ENCODE measurements at places on chromosomes 3 and 15.

DNA sequence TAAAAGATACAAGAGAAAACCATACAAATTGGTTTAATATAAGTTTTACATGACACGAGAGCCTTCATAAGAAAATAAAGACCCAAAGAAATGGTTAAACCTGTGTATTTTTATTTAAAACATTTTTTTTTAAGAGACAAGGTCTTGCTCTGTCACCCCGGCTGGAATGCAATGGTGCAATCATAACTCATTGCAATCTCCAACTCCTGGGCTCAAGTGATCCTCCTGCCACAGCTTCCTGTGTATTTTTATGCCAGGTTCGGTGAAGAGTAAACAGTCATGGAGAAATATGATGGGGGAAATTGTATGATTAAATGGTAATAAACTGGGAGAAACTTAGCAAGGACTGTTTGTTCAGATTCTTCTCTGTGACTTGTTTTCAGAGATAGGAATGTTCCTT lies 441.0 kb downstream of the TUSC7 start:
- no peak overlapping the region for H3K4me3 ChIP-seq
- H3K27ac ChIP-seq, result no peak overlapping the region
- no peaks in the 10 kb centered on the region for H3K36me3 ChIP-seq
- DNase-seq, result no peak

DNA sequence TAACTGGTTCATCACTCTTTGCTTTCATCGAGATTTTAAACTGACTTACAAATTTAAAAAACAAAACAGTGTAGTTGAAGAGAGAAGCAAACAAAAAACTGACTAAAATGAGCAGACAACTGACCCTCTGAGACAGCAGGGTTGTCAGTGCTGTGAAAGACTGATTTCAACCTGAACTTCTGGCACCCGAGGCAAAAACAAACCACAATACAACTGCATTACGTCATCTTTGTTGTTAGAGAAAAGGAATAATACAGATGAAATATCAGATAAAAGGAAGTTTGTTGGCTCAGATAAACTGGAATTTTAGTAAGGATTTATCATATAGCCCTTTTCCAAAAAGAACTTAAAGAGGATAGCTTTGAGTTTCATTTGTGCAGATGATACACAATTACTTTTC lies 51.1 kb downstream of the PARP15 start:
- DNase-seq, result no peak
- no peak overlapping the region for H3K4me3 ChIP-seq
- no peak overlapping the region for H3K27ac ChIP-seq
- no peaks in the 10 kb centered on the region for H3K36me3 ChIP-seq
- no peaks in the 10 kb centered on the region for H3K27me3 ChIP-seq
- no peaks in the 10 kb centered on the region for H3K4me1 ChIP-seq

GRCh38 chr15:87763837-87764236 lies 492.7 kb downstream of the NTRK3 start:
- no peak overlapping the region for H3K4me3 ChIP-seq
- H3K36me3 ChIP-seq, result no peaks in the 10 kb centered on the region
- H3K27ac ChIP-seq, result no peak overlapping the region

DNA sequence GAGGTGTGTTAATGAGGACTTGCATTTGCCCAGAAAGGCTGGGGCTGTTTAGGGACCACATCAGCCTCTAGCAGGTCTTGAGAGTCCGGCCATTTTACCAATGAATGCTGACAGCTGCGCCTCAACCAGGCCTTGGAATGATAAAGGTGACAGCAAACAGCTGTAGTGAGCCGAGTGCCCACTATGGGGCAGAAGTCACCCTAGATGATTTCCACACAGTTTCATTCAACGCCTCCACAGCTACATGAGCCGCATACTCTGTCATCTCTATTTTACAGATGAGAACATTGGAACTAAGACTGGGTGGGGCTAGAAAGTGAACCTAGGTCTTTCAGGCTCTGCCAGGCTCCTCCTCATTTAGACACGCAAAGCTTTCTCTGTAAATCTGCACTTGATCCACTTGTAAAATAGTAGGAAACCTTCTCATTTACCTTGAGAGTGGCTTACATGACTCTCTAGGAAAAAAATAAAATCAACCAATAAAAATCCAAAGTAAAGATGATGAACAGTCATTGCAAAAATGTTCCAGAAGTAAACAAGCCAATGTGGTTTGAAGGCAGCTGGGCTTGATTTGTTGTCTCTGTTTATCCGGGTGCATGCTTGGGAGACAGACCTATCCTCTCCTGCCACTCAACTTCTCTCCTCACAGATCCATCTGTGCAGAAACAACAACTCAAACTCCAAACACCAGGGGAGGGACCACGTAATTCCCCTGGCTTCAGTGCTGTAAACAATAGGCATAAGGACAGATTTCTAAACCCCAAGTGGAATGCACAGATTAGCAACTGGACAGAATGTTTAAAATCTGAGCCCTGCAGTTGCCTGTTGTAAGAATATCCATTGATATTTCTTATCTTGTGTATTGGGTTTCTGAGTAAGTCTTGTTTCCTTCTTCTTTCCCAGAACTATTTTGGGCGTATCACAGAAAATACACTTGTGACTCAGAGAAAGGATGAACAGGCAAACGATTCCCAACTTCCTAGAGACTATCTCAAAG lies 31.5 kb upstream of the LDHAL6B start:
- no peaks in the 10 kb centered on the region for H3K27me3 ChIP-seq
- H3K27ac ChIP-seq, result no peak overlapping the region
- H3K4me3 ChIP-seq, result no peak overlapping the region

GRCh38 chr3:152193673-152194267 lies 75.0 kb upstream of the MBNL1 start:
- no peak overlapping the region for H3K27ac ChIP-seq
- H3K4me1 ChIP-seq, result no peaks in the 10 kb centered on the region
- H3K4me3 ChIP-seq, result no peak overlapping the region

DNA sequence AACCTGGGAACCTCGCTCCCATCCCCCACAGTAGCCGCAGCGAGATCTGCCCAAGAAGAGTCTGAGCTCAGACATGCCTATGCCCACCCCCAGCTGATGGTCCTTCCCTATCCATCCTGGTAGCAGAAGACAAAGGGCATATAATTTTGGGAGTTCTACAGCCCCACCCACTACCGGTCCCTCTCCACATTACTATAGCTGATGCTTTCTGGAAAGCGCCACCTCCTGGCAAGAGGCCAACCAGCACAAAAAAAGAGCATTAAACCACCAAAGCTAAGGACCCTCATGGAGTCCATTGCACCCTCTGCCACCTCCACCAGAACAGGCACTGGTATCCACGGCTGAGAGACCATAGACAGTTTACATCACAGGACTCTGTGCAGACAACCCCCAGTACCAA lies 168.4 kb downstream of the MEGF11 start:
- peaks cover 1% of the 10 kb centered on the region for H3K4me1 ChIP-seq
- no peaks in the 10 kb centered on the region for H3K27me3 ChIP-seq
- no peak overlapping the region for H3K4me3 ChIP-seq
- DNase-seq, result peak; percentile 31
- H3K27ac ChIP-seq, result no peak overlapping the region

DNA sequence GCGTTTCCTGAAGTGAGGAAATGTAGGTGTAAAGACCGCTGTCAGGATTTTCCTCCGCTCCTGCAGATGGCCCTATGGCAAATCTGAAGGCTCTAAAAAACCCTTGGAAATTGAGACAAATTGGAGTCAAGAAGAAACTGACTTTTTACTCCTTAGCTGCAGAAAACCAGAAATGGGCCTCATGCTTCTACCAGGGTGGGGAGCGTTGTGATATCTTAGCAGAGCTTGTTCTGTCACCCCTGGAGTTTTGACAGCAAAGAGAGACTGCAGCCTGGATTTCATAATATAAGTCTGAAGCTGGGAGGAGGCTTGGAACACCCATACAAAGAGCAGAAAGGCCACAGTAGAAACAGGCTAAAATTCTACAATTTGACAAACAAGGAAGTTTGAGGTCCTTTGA lies 283.0 kb upstream of the PLSCR5 start:
- no peak for DNase-seq
- no peak overlapping the region for H3K4me3 ChIP-seq
- no peak overlapping the region for H3K27ac ChIP-seq

GRCh38 chr15:67256051-67256450 lies 1.5 kb downstream of the IQCH start:
- H3K27me3 ChIP-seq, result no peaks in the 10 kb centered on the region
- no peaks in the 10 kb centered on the region for H3K36me3 ChIP-seq
- H3K27ac ChIP-seq, result no peak overlapping the region
- no peak overlapping the region for H3K4me3 ChIP-seq
- DNase-seq, result no peak

DNA sequence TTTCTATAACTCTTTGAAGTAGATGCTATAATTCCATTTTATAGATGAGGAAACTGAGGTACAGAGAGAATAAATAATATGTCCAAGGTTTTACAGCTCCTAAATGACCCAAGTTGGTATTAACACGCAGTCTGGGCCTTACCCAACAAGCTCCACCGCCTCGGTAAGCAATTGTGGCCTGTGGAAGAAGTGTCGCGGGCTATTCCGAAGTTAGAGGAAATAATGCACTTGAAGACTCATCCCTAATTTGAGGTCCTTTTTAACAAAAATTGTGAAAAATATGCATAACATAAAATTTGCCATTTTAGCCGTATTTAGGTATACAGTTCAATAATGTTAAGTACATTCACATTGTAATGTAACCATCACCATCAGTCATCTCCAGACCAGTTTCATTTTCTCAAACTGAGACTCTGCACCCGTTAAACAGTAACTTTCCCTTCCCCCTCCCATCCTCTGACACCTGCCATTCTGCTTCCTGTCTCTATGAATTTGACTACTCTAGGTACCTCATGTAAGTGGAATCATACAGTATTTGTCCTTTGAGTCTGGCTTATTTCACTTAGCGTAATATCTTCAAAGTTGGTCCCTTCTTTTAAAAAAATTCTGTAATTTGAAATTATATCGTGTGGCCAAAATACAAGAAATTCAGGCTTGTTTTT lies 18.2 kb downstream of the IDH3A start:
- no peak overlapping the region for H3K4me3 ChIP-seq
- DNase-seq, result no peak
- no peak overlapping the region for H3K27ac ChIP-seq
- no peaks in the 10 kb centered on the region for H3K27me3 ChIP-seq

DNA sequence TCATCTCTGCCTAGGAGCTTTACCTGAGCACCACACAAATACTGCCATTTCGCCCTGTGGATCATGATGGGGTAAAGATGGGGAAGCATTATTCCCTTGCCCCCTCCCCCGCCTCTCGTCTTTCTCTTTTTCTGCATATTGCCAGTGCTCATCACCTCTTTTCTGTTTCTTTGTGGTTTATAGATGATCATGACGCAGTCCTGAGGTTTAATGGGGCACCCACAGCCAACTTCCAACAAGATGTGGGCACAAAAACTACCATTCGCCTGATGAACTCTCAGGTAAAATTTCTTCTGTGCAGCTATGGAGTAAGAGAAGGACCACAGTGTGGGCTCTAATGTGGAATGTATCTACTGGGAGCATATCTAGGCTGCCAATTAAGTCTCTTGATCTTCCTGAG lies 88.2 kb downstream of the RPL39L start:
- no peaks in the 10 kb centered on the region for H3K27me3 ChIP-seq
- H3K27ac ChIP-seq, result no peak overlapping the region
- no peak for DNase-seq
- no peak overlapping the region for H3K4me3 ChIP-seq
- peaks cover 11% of the 10 kb centered on the region for H3K36me3 ChIP-seq

DNA sequence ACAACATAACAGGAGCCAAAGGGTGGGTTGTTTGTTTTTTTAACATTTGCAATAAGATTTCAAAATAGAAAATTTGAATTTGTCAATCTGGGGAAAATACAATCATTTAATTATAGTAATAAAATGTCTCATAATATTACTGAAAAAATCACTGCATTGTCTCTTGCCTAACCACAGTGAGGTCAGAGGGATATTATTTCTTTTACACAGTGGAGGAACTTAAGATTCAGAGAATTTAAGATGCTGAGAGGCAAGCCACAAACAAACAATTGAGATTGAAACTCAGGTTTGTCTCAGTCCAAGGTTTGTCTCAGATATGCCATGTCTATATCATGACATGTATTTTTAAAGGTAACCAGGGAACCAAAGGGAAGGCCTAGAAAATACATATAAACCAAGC lies 428.7 kb downstream of the FOXP1 start:
- H3K4me3 ChIP-seq, result no peak overlapping the region
- DNase-seq, result no peak
- H3K4me1 ChIP-seq, result peaks cover 6% of the 10 kb centered on the region

DNA sequence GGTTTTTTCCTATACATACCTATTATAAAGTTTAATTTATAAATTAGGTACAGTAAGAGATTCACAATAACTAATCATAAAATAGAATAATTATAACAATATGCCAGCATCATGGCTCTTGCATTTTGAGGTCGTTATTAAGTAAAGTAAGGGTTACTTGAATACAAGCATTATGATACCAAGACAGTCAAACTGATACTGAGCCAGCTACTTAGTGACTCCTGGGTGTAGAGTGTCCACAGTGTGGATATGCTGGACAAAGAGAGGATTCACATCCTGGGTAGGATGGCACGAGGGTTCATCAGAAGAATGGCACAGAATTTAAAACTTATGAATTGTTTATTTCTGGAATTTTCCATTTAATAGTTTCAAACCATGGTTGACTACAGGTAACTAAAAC lies 157.2 kb upstream of the IL12A start:
- H3K4me1 ChIP-seq, result no peaks in the 10 kb centered on the region
- H3K4me3 ChIP-seq, result no peak overlapping the region
- no peaks in the 10 kb centered on the region for H3K27me3 ChIP-seq
- no peak for DNase-seq
- no peak overlapping the region for H3K27ac ChIP-seq
- H3K36me3 ChIP-seq, result no peaks in the 10 kb centered on the region

- H3K36me3 ChIP-seq, result no peaks in the 10 kb centered on the region
- DNase-seq, result no peak
- no peaks in the 10 kb centered on the region for H3K27me3 ChIP-seq
Observed at GRCh38 chr3:188043891-188044290, 110.1 kb upstream of the LPP start.

- H3K36me3 ChIP-seq, result no peaks in the 10 kb centered on the region
- no peak for DNase-seq
- H3K27ac ChIP-seq, result no peak overlapping the region
Observed at GRCh38 chr15:63905558-63906265, 72.0 kb upstream of the HERC1 start.

DNA sequence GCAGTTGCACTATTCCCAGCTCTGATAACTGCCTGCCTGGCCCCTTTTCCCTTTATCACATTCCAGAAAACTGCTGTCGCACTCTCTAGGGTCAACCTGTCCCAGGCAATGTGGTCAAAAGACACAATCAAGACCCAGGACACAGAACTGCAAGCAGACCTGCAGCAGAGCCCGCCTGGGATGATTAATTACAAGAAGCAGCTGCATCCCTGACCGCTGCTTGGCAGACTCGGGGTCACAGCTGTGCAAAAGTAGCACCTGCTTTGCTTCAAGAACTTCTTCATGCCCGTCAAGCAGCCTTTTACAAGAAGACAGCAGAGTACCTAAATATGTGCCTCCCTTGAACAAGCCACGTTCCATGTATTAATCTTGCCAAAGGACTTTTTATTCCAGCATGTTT lies 120.0 kb upstream of the ST8SIA2 start:
- H3K27ac ChIP-seq, result no peak overlapping the region
- H3K4me1 ChIP-seq, result no peaks in the 10 kb centered on the region
- no peak overlapping the region for H3K4me3 ChIP-seq
- H3K36me3 ChIP-seq, result no peaks in the 10 kb centered on the region

Data from iPS DF 6.9 (cell line).